ENCODE measurements at places on chromosomes 1 and 21.

DNA sequence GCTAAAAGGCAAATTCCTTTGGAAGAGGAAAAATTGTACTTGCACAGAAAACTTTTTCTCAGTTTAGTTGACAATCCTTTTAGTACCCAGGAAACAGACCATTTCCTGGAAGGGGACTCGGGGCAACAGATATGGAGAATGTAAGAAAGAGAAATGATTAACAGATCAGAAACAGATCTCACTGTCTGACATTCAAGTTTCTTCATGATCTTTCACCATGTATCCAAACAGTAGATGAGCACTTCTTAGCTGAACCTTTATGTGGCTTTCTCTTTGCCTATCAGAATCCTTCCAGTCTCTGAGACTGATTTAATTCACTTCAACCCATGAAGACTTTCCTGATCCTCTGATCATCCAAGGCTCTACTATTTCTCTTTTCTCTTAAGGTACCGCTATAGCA, 2.7 kb downstream of the TTLL7 start:
- no peak for DNase-seq

DNA sequence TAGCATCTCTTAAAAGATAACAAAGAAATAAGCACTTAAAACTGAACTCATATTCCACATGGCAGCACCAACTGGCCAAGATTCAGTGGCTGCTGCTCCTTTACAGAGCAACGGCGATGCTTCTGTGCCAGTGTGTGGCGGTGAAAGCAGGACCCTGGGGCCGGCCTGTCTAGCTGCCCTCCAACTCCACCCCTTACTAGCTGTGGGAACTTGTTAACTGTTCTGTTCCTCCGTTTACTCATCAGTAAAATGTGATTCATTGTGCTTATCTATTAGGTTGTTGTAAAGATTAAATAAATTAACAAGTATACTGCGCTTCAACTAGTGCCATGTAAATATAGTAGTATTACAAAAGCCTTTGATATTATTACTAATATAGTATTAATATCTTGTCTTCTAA, 133.2 kb downstream of the GDAP2 start:
- no peak for DNase-seq

- DNase-seq = no peak
These were observed 13.0 kb upstream of the ACBD6 start for GRCh38 chr1:180515364-180515763.

DNA sequence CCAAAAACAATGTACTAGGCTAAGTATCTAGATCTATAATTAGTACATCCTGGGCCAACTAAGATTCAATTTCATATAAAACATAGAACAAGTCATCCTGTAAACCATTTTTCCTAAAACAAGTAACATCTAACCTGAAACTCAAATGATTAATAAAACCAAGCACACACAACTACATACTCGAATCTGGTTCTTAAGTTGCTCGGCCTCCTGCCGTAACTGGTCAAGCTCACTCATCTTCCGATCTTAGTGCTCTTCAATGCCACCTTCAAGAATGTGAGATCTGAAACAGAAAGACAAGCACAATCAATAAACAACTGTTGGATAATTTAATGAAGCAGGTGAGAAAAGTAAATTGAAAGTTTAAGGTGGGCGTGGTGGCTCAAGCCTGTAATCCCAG, 46.9 kb upstream of the NADK start:
- no peak for DNase-seq

GRCh38 chr1:93844262-93845045, 34.6 kb downstream of the DNTTIP2 start:
- DNase-seq = peak; percentile 60

DNA sequence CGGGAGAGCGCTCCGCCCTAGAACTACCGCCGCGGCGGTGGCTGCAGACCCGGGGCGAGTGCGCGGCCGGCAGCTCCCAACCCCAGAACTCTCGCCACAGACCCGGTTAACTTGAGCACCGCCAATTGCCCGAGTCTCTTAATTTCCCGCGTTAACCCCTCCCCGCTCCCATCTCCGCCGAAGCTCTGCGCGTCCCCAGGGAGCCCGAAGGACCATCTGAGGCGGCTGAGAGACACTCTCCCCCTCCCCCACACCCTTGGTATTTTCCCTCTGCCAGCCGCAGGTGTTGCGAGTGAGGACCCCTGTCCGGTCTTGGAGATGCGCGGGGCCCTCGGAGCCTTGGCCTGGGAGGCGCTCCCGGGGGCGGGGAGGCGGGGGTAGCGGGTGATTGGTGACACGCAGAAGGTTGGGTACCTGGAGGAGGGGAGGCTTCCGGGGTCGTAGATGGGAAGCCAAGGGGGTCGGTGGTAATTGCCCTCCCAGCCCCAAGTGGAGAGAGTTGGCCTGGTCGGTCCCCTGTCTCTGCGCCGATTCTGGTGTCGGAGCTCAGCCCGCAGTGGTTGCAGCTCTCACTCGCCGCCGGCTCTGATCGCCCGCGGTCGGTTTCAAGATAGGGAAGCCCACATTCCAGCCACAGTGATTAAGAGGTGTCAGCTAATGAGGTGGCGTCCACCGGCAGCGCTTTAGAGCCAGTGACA, 858 bp upstream of the SUSD4 start:
- peak; percentile 27 for DNase-seq

DNA sequence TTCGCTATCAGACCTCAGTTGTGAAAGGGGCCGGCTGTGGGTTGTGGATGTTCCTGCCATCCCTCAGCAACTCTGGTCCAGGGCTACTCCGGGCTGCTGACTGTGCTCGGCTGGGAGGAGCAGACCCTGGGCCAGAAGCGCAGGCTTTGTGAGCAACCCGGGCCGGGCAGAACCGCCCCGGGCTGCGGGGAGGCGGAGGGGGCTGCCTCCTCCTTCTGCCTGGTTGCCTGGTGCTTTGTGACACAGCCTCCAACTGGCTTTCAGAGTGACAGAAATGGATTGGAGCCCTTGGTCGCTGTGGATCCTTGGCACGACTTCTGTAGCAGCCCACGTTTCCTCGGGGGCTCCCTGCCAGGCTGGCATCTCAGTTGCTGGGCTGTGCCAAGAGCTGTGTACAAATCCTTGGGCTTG, 10.0 kb downstream of the DRAXIN start:
- DNase-seq = no peak

GRCh38 chr1:84975035-84975434, 21.9 kb downstream of the MCOLN2 start:
- no peak for DNase-seq

GRCh38 chr21:41048623-41049022, 119.3 kb upstream of the BACE2 start:
- no peak for DNase-seq

DNA sequence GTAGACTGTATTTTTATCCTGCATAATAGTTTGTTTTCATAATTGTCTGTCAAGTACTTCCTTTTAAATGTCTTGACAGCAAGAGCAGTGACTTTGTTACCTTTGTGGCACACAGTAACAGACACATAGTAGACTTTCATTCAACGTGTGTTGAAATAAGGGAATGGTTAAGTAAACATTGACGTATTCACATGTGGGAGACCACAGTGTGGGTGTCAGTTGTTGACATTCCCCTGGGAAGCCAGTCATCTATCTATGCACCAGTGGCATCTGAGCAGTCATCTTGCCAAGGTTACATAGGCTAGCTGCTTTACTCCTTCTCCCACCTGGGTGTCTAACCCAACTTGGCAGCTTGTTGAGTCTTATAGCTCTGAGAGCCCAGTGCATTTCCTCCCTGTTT, 1.4 kb upstream of the NUP133 start:
- DNase-seq = peak; percentile 43

DNA sequence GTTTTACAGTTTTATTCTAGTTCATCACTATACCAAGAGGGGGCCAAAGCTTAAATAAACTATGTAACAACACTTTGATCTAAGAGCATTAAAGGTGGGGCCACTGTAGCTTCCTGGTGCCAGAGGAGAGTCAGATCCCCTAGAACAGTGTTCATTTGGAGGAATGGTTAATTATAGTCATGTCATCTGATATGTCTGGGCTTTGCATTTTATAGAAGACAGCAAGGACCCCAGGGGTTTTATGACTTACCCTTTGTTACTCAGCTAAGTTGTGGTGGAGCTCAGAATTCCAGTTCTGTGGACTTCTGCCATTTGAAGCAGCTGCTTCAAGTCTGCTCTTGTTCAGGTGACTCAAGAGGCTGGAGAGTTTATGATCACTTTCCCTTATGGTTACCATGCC, 16.7 kb downstream of the KDM4A start:
- no peak for DNase-seq

DNA sequence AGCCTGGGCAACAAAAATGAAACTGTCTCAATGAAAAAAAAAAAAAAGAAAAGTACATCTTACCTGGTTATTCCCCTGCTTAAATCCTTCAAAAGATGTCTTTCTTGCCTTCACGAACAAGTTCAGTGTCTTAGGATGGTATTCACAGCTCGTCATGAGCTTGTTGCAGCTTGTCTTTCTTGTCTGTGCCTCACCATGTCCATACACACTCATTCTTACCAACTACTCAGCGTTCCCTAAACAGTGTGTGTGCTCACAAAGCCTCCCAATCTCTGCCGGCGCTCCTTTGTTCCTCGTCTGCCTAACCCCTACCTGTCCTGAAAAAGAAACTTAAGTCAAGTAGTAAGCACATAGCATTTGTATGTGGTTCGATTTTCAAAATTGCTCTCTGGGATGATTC, 31.1 kb downstream of the UBE4B start:
- DNase-seq = no peak

- DNase-seq = no peak
These were observed 31.5 kb downstream of the XCL1 start for GRCh38 chr1:168607872-168608428.

DNA sequence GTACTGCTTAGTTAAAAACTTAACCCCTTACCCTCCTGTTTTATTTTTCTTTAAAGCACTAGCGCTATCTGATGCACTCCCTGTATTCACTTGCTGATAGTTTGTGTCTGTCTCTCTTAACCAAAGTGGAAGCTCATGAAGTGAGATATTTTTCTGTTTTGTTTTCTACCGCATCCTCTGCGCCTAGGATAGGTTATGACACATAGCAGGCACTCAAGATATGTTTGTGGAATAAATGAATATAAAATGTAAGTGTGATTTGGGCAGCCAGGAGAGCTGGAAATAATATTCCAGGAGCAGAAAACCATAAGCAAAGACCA, 49.0 kb upstream of the MRPS6 start:
- DNase-seq = no peak

GRCh38 chr1:45892068-45892785, 88.8 kb downstream of the MAST2 start:
- no peak for DNase-seq

DNA sequence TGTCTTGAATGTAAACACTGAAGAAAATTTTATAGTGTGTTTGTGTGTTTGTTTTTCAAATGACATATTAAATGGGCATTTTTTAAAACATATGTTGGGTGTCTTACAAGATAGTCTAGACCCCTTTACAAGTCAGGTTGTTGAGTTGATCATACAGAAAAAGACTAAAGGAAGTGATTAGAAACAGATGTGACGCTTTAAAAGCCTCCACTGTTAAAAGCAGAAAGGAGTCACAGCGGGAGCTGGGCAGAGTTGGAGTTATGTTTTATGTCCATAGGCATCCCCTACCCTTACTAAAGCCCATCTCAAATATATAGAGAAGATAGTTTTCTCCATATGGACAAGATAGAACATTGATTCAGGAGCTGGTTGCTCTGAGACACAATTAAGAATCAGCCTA, 393.9 kb downstream of the PLPP3 start:
- no peak for DNase-seq

- DNase-seq = no peak
These were observed 18.8 kb downstream of the AGRN start for GRCh38 chr1:1038694-1039093.

GRCh38 chr1:30692201-30692947, 31.0 kb downstream of the MATN1 start:
- no peak for DNase-seq

DNA sequence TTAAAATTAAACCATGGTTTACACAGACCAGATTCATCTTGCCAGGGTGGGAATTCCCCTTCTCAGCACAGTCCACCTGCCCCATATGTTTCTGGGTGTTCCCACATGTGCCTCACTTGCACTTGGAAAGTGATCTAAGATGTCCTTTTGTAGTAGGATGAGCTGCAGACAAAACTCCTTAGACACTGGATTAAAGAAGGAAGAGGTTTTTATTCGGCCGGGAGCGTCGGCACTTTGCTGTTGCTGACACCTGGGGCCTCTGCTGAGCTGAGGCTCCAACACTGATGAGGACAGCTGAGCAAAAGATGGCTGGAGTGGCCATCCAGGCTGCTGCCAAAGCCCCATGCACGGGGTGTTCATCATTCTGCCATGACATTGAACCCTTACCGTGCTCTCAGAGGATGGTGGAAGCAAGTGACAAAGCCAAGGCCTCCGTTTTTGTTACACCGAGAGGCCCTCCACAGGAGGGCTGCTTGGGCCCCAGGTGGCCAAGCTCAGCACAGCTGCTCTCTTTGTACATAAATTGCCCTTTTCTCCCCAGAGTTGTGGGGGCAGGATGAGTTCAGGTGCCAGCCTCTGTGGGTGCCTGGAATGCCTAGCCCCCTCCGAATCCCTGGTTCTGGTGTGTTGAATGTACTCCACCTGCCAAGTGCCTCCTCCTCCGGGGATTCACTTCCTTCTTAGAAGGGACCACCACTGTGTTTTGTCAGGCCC, 7.3 kb upstream of the ACOT11 start:
- peak; percentile 68 for DNase-seq
